BJ (cell line): ENCODE measurements at places on chromosomes 2 and 18.

DNA sequence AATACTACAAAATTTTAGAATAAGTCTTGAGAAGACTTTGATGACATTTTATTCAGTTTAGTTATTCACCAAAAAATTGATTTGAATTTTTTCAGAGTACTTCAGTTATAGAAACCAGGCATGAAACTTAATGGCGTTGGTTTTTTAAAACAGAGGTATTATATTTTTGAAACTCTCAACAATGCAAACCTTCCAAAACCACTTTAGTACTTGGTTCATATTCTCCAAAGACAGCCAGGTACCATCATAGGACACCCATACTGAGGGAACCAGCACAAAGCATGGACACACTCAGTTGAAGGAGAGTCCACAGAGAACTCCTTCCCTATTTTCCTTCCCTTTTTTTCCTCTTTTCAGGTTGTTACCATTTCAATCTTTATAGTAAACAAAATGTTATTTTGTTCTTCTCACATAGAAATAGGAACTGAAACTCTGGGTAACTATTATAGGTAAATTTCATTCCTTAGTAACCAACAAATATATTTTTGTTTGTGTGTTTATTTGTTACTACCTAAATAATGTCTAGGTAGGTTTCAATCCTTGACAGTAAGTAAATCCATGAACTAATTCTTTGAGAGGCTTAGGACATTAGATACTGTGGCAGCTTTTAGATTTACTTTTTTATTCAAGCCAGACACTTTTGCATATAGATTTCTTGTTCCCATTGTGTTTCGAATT lies 95.8 kb downstream of the TMEFF2 start:
- DNase-seq: no peak

DNA sequence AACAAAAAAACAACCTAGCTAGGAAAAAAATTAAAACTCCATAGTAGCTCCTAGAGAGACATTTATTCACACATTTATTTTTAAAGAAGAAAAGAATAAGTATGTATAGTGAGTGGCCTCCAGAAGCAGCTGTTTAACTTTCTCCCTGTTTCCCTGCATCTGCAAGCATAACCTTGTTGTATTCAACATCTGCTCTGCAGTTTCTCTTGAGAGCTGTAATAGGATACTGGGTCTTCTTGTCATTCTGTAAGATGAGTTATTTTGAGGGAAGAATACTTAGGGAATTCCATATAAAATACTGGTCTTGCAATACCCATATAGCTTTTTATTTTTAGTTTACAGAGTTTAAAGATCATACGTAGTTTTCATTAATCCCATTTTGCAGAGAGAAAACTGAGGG lies 246.6 kb downstream of the LRRTM1 start:
- no peak for DNase-seq

GRCh38 chr18:54787121-54787520 lies 41.2 kb upstream of the RAB27B start:
- DNase-seq: no peak

DNA sequence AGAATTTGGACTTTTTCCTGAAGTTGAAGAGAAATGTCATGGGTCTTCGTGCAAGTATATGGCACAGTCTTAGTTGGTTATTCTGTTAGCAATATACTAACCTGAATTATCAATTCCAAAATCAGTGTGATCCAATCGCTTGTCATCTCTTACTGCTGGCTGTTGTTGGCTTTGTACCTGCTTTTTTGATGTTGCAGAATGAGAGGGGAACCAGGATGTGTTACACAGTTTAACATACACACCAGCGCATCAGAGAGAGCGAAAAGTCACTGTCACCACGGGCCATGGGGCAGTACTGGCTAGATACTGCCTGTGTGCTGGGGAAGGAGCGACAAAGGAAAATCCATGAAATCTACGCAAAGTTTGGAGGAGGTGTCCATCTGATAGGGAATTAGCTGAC lies 59.3 kb upstream of the SPP2 start:
- DNase-seq: no peak

GRCh38 chr2:138962686-138963085 lies 182.5 kb upstream of the NXPH2 start:
- DNase-seq: no peak

- DNase-seq: peak; percentile 19
Measured at GRCh38 chr18:76265497-76266235, 229.4 kb downstream of the ZNF516 start.

DNA sequence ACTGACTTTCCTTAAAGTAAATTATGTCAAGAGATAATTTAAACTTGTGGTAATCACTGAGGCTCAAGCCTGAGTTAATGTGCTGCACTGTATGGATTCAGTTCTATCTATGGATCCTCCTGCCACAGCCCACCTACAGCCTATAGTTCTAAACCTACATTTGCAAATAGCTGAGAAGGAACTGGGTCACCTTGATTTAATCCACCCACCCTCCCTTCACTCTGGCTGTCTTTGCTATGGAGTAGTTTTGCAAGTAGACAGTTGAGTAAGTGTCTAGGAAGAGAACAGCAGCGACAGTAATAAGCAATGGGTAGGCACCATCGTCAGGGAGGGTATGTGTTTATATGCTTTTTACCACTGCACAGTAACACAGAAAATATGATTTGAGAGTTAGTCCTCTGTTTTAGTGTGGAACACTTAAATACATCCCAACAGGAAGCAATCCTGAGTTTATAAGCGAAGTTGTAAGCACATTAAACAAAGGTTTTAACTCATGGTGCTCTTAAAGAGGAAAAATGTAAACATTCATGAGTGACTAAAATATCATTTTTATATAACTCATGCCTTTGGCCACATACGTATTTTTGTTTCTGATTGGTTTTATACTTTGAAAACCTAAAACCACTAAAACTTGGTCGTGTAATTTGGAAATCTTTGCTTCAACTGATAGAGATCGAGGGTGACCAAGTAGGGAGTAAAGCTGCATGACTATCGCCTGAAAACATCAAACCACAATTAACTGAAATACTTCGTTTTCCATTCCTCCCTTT lies 36.3 kb upstream of the CHRNA1 start:
- no peak for DNase-seq

- no peak for DNase-seq
Measured at GRCh38 chr2:24471662-24472061, 19.4 kb upstream of the NCOA1 start.

- no peak for DNase-seq
Measured at GRCh38 chr18:49573835-49574234, 12.0 kb downstream of the LIPG start.

DNA sequence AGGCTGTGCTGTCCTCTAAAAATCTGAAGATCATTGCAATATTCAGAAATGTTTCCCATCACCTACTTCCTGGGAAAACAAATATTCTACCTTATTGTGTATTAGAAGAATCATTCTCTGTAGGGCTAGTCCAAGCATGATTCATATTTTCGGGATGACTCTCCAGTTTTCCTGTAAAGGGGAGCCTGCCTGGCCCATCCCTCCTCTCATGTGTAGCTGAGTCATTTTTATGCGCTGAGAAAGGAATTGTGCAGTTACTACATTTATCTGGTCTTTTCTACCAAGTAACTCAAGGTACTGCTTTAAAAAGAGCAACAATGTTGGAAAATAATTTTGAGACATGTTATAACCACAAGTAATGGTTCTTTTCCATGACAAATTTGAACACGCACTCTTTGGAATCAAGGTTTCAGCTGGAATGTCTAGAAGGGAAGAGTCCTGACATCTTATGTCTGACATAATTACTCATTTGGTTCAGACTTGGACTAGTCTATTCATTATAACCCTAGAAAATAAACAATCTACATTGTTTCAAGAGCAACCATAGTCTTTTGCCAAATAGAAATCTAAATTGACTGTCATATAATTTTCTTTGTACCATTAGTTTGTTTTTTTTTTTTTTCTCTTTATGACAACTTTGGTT lies 6.6 kb downstream of the DSG3 start:
- DNase-seq: no peak

- DNase-seq: no peak
Measured at GRCh38 chr2:142965443-142965842, 88.0 kb downstream of the KYNU start.
